Dermis blood vessel endothelial cell (primary cell): ENCODE measurements at places on chromosomes 4 and X. TPM values are rescaled to one million over a fixed set of nuclear protein-coding genes. Genes with fewer than 3 reads are reported as not detected.

JCHAIN gene
- not detected in 2 replicates for total RNA-seq

DTHD1 gene
- not detected in 2 replicates for total RNA-seq

SEPTIN6 gene
- total RNA-seq = 22.8 and 40.9 TPM in 2 replicates

CRMP1 gene
- total RNA-seq = 0.34 and 0.37 TPM in 2 replicates

RASSF6 gene
- total RNA-seq = under 0.01 and 0.23 TPM in 2 replicates

SAGE1 gene
- total RNA-seq = not detected in 2 replicates

CT55 gene
- not detected in 2 replicates for total RNA-seq

TLR3 gene
- total RNA-seq = 2.4 and 7.1 TPM in 2 replicates
